Hippocampal formation (tissue), 2 donors: ENCODE measurements at places on chromosomes 3 and 15.

GRCh38 chr3:45090855-45091254, 55.3 kb downstream of the CDCP1 start:
- DNase-seq = no peak

DNA sequence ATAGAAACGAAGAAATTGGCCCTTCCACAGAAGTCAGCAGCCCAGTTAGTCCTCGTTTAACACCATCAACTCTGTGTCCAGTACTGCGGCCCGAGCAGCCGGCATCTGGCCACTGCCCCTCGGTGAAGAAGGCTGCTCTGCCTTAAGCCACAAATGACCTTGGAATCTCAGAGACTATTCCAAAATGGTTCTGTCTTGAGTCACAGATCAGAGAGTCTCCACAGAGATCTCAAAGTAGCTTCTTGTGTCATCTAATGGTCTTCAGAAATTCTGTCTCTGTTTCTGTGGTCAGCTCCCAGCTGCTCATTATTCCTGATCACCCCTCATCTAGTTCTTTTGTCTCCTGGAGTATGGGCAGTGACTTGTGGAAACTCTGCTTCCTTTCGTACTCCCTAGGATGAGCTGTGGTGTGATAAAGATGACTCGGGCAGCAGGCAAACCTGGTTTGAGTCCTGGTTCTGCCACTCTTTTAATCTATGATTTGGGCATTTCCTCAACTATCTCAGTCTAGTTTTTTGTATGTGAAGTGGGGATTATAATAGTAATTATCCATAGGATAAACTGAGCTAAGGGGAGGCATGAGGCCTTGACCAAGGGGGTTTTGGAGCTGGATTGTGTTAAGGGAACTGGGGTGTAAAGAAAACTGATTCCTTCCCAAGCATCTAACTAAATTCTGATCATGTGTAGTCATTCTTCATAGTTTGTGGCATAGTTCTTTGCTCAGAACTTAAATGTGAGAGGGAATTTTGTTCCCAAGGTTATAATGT, 22.6 kb downstream of the CRTC3 start:
- no peak for DNase-seq

- no peak for DNase-seq
Measured at GRCh38 chr3:152317184-152317583, 48.5 kb downstream of the MBNL1 start.

DNA sequence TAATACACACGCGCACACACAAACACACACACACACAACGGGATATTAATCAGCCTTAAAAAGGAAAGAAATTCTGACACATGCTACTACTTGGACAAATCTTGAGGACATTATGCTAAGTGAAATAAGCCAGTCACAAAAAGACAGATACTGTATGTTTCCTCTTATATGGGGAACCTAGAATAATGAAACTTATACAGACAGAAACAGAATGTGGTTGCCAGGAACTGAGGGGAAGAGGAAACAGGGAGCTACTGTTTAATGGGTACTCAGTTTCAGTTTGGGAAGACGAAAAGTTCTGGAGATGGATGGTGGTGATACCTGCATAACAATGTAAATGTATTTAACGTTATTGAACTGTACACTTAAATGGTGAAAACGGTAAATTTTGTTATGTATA, 20.2 kb downstream of the ICE2 start:
- DNase-seq = no peak

DNA sequence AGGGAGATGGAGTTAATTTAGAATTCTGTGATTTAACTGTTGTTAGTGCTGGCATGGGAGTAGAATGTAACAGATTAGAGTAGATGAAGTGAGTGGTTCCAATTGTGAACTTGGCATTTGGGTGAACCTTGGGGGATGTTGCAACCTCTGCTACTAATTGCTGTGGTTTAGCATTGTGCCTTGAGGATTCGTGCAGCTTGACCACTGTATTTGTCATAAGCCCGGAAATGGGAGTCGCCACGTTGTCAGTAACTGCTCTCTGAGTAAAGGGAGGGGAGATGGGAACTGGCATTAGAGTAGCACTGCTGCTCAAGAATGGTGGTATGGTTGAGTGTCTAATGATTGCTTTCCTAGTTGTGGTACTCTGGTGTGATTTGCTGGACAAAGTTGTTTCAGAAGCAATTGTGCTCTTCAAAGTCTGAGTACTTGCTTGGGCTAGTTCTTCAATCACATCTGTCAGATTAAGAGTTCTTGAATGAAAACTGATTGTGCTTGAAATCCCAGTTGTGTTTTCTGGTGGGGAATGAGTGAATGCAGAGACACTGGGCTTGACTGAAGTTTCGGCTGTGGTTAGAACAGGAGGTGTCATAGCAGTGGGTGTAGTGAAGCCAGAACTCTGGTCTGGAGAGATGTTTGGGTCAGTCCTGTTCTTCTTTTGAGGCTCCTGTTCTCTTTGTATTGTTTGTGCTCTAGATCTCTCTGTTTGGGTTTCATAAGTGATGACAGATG, 15.4 kb downstream of the IGSF10 start:
- DNase-seq = no peak

DNA sequence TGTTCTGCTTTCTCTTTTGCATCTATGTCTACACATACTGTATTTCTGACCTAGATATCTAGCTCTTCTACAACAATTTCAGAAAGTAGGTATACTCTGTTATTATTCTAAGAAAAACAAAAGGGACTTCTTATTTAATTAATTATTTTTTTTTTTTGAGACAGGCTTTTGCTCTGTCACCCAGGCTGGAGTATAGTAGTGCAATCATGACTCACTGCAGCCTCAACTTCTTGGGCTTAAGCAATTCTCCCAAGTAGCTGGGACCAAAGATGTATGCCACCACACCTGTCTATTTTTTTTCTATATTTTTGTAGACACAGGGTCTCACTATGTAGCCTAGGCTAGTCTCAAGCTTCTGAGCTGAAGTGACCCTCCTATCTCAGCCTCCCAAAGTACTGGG, 130.6 kb downstream of the MBNL1 start:
- DNase-seq = no peak

DNA sequence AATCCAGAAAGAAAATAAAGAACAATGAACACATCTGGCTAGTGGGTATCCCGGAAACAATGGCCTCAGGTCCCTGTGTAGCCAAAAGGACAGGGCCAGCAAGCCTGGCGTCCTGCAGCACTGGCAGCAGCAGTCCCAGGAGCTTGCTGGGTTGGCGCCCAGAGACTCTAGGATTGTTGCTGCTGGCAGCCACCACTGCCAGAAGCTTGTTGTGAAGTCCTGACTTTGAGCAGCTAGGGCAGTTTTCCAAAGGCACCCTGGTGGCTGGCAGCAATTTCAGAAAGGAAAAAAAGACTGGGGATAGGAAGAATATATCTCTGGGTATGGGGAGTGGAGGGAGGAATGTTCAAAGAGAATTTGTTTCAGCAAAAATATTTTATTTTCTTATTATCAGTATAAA, 11.3 kb downstream of the SHQ1 start:
- DNase-seq = peak; percentile 65

GRCh38 chr3:100260685-100261484, at the start of gene TBC1D23:
Gene TBC1D23 (plus strand): TSS chr3:100260992. CDS start chr3:100261019, 27 bp downstream.
- peak; percentile 99 for DNase-seq

DNA sequence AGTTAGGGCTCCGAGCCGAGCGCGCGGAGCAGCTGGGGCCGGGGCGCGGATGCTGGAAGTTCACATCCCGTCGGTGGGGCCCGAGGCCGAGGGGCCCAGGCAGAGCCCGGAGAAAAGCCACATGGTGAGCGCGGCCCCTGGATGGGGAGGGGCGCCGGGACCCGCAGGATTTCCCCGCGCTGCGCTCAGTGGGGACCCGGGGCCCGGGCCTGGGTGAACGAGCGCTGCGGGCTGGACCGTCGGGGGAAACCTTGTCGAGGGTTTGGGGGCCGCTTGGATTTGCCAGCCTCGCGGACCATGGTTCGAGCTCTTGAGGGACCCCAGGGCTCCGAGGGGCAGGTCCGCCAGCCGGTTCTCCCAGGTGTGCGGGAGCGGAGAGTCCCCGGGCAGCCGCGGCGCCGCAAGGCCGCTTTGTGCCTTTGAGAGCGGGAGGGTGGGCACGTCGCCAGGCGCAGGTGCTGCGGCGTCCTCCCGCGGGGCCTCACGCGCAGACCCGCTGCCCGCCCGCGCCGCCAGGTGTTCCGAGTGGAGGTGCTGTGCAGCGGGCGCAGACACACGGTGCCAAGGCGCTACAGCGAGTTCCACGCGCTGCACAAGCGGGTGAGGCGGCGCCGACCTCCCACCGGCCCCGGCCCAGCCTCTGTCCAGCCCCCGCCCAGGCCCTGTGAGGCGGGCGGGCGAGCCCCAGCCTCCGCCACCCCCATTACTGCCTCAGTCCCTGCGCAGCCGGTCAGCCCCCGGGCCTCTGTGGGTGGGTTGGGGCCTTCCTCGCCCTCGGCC, at the start of gene SNX22:
TSS of gene SNX22 (plus strand) at position 5 of the 780 bp plus-strand sequence. CDS start at position 50, 45 bp downstream.
- no peak for DNase-seq

DNA sequence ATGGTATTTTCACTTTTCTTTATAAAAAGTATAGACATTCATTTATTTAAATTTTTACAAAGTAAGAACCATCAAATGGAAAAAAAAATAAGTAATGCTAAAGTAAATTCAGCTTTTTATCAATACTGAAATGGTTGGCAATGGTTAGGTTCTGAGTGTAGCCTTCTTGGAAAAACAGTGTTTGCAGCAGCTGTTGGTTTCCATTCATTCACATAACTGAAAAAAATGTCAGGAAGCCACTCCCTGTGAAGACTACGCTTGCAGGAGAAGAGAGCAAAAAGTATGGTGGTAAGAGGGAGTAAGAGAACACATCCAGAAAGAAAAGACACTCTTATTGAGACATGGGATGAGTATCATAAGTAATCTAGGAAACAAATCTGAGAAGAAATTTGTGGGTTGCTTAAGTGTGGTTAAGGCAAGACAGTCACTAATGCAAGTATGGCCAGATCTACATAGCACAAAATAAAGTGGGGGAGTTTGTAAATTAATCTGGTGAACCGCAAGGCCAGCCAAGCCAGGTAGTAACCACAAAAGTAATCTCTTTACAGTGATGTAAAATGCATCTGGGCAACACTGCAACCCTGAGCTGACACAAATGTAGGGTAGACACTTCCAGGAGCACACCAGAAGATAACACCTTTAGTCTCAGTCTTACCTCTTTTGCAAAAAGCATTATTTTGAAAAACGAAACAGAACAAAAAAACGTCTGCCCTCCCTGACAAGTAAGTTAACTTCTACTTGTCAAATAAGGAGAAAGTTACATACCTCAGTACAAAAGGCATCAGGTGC, 133.7 kb downstream of the IGSF11 start:
- no peak for DNase-seq

- no peak for DNase-seq
Measured at GRCh38 chr3:16842272-16843270, 42.2 kb upstream of the PLCL2 start.

GRCh38 chr15:82979726-82980125, 6.3 kb upstream of the RAMAC start:
- DNase-seq = no peak

- no peak for DNase-seq
Measured at GRCh38 chr3:179671747-179672242, 19.0 kb downstream of the USP13 start.
